ENCODE measurements at places on chromosomes 3 and 15. TPM values are rescaled to one million over a fixed set of nuclear protein-coding genes. Genes with fewer than 3 reads are reported as not detected.

- no peaks in the 10 kb centered on the region for H3K36me3 ChIP-seq
- no peak overlapping the region for H3K27ac ChIP-seq
- no peaks in the 10 kb centered on the region for H3K27me3 ChIP-seq
- peaks cover 42% of the 10 kb centered on the region for H3K4me1 ChIP-seq
- no peak overlapping the region for H3K4me3 ChIP-seq
- DNase-seq: peak; percentile 98
Measured at GRCh38 chr3:50515565-50516439, 12.4 kb upstream of the CACNA2D2 start.

GRCh38 chr3:105686278-105686897 is 182.4 kb downstream of the CBLB start:
- H3K4me3 ChIP-seq: no peak overlapping the region
- H3K27me3 ChIP-seq: no peaks in the 10 kb centered on the region
- no peak overlapping the region for H3K27ac ChIP-seq
- H3K36me3 ChIP-seq: peaks cover 7% of the 10 kb centered on the region
- H3K4me1 ChIP-seq: no peaks in the 10 kb centered on the region

DNA sequence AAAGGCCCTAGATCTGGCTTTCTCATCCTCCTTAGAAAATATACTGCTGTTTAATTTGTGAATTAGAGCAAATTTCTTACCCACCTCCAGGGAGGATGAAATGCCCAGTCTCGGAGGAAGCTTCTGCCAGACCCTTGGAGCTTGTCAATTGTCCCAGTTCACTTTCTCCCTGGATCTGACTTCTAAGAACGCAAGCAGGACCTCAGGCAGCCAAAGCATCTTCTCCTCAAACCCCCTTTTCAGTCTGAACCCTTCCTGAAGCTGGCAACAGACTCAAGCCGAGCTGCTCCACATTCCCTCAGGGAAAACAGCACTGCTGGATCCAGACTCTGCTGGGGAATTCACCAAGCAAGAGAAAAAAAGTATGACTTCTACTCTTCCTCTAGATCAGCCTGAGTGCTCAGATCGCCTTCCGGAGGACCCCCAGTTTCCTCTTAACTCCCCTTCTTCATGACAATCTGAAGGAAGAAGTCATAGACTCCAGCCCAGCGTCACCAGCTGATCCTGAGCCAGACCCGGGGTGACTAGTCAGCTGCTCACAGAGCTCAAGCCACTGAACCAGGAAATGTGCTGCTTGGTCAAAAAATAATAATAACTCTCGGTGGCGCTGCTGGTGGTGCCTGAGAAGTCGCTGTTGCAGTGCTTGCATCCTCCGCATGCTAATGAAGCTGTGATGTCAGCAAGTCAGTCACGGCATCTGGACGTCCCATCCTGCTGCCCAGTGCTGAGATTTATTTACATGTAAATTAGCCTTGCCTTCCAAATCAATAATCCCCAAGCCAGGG is at the start of gene PRICKLE2:
Gene PRICKLE2 (minus strand): TSS at position 641 of the 785 bp plus-strand sequence. CDS start 26,539 bp downstream, outside the sequence.
- peak; percentile 93 for DNase-seq
- no peaks in the 10 kb centered on the region for H3K27me3 ChIP-seq
- H3K4me3 ChIP-seq: peak within 1 kb of the TSS; percentile 24

DNA sequence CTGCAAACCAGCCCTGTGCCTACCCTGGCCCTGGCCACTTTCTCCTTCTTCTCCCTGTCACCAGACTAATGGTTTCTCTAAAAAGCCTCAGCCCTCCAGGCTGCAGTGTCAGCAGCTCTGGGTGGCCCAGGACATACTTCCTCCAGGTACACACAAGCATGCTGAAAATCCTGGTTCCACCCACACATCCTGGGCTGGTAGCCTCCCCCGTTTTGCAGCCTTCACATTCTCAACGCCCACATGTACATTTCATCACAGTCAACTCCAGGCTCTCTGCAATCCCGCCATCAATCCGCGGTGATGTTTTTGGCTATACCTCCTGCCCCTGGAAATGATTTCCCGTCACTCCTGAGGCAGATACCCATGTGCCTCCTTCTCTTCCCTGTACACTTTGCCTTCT is 59.4 kb downstream of the MAGEF1 start:
- H3K36me3 ChIP-seq: no peaks in the 10 kb centered on the region
- H3K4me1 ChIP-seq: peaks cover 31% of the 10 kb centered on the region
- no peak for DNase-seq
- H3K27ac ChIP-seq: no peak overlapping the region
- H3K4me3 ChIP-seq: no peak overlapping the region
- H3K27me3 ChIP-seq: no peaks in the 10 kb centered on the region

DNA sequence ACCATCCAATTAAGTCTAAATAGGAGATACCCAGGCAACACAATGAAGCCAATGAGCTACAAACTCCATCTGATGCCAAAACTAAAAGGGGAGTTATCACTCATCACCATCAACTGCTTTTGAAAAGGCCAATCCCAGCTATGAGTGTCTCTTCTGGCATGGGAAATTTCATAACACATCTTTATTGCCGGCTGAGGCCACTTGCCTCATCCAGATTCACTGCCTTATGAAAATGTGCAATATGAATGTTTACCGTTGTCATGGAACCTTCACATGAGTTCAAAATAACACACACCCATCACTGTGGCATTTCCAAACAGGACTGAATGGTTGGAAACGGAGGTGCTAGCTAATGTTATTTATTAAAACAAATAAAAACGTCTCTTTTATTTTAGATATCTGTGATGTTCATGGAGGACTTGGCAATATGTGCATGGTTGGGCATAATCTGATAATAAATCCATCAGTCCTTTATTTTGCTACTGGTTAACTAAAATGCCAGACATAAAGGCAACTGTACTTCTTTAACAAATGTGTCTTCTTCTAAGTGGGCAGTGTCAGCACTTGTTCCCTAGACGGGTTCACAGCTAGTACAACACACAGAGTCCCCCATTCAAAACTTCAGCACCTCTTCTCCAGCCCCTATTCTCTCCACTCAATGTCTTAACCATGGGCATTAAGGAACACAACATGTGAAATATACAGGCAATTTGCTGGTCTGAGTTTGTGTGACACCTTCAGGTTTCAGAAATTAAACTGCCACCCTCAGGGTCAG is 143.9 kb downstream of the MAGI1 start:
- no peak overlapping the region for H3K4me3 ChIP-seq
- DNase-seq: peak; percentile 64
- no peak overlapping the region for H3K27ac ChIP-seq
- H3K4me1 ChIP-seq: no peaks in the 10 kb centered on the region

- H3K27me3 ChIP-seq: no peaks in the 10 kb centered on the region
- DNase-seq: peak; percentile 79
- peaks cover 8% of the 10 kb centered on the region for H3K4me1 ChIP-seq
Measured at GRCh38 chr3:7854266-7854665, 647.4 kb upstream of the LMCD1 start.

PDZRN3 gene
- 20.7 TPM for total RNA-seq
